ENCODE measurements at places on chromosomes 4 and X.
A peak's percentile ranks its signal among the peaks of the same experiment; 100 is the strongest.

GRCh38 chr4:121599049-121599448, 97.7 kb downstream of the ANXA5 start:
- DNase-seq = no peak

DNA sequence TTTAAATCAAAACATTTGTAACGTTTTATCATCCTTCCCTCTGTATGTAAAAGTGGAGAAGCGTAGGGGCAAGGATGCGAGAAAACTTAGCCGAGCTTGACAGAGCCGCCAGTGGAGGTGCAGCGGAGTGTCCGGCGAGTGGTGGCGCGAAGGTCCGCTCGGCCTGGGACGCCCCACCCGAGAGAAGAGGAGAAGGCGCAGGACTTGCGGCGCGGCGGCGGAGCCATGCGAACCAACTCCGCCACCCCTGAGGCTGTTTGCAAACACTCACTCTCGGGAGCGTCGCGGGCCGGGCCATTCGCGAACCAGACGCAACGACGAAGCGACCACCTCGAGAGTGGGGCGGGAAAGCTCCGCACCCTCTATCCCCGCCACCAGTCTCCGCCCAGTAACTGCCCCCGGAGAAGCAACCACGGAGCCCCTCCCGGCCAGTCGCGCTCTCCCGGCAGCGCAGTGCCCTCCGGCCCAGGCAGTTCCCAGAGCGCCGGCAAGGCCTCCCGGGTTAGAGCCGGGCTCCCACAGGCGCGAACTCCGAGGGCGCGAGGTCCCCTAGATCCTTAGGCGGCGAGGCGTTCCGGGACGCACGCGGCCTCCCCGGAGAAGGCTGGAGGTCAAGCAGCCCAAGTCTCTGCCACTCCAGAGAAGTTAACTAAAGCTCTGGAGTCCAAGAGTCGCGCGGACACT, 2.3 kb upstream of the MAB21L2 start:
- no peak for DNase-seq

GRCh38 chr4:109051054-109051453, 251.4 kb downstream of the COL25A1 start:
- DNase-seq = no peak

DNA sequence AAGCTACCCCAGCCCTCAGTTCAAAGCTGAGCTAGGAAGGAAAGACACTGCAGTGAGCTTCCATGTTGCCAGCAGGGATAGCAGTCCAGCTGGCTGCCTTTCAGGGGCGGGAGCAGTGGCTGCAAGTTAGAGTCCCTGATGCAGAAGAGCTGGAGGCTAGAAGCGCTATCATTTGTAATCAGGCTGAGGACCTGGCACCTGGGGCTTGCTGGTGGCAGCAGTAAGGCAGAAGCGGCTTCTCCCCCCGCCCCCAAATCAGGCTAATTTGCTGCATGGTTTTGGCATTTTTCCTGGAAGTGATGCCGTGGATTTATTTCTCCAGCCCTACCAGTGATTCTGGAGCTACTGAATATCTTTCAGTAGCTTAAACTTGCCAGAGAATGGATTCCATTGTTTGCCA, 203.3 kb downstream of the CLCN4 start:
- DNase-seq = peak; percentile 2

GRCh38 chr4:88900432-88900831, 156.6 kb downstream of the FAM13A start:
- no peak for DNase-seq

GRCh38 chrX:1483843-1484637, 31.3 kb upstream of the ASMTL start:
- DNase-seq = no peak

DNA sequence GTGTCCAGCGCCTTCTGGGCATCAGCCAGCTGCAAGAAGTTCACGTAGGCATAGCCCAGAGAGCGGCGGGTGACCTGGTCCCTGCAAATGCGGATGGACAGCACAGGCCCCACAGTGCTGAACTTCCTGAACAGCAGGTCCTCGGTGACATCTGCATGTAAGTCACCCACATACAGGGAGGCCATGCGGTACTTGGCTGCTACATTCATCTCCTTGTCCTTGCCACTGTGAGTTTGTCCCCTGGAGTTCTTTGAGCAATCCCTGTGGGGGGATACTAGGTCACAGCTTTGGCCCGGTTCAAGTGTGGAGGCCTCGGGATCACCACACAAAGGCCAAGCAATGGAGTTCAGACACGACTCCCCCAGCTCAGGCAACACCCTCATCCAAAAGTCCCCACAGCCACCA, 776 bp downstream of the PABPC4L start:
- DNase-seq = no peak

GRCh38 chr4:123698556-123698955, 302.0 kb downstream of the SPRY1 start:
- DNase-seq = no peak

DNA sequence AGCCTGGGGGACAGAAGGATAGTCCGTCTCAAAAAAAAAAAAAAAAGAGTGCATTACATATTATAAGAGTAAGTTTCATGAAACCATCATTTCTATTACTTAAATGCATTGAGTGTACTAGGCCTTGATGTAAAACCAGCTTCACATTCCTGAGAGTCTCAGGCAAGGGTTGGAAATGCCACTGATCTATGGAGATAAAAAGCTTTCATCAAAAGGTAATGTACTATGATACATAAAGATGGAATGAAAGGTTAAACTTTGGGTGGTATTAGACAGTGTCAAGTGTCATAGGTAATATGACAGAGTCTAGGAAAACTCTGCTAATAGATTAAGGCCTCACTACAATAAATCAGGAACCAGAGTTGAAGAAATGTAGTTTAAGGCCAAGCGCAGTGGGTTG, 7.4 kb downstream of the CFAP97 start:
- no peak for DNase-seq

DNA sequence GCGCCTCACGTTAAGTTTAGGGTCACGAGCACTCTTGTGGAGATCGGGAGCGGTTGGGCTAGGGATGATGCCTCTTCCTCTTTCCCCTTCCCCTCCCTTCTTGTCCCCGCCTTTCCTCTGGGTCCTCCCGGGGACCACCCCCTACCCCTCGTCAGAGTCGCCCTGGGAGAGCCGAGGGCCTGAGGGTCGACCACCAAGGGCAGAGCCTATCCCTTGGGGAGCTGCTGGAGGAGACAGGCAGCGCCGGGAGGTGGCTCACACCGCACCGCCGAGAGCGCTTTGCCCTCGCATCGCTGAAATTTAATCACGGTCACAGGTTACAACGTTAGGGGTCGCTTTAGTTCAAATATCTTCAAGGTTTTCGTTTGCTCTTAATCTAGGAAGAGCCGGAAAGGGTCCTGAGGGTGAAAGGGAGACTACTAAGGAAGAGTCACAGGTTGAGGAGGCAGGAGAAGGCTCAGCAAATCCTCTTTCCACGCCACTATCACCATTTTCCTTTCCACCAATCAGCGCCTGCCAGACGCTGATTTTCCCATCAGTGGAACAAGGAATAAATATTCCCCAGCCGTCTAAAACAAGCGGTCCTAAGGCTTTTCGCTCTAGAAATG, 528 bp upstream of the SNCA start:
- DNase-seq = peak; percentile 79

DNA sequence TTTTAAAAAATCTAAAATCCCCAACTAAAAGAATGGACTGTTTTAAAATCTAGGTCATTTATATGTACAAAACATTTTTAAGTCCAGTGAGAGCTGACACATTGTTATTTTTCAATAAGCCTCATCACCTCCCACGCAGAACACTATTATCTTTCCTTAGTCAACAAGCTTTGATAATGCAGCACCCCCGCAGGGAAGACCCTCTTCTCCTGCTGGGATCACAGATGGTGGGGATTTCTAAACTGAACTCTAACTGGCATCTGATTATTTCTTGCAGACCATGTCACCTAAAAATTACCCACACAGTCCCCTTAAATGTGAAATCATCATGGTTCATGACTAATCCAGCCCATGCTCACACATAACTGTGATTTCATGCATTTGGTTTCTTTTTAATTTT, 11.6 kb downstream of the SYTL4 start:
- DNase-seq = peak; percentile 35

- no peak for DNase-seq
Observed at GRCh38 chrX:2484721-2485648, 15.8 kb downstream of the DHRSX start.

Measured in NCI-H82 (cell line).